ENCODE measurements at places on chromosomes 4 and X.

GRCh38 chr4:13306356-13306755 is 177.8 kb downstream of the RAB28 start:
- DNase-seq, result peak; percentile 42

- peak; percentile 97 for DNase-seq
Measured at GRCh38 chr4:105708181-105709080, at the start of the genes GSTCD and INTS12. GSTCD (plus strand) TSS chr4:105708784; CDS start chr4:105717614, 8,830 bp downstream. INTS12 (minus strand) TSS chr4:105708689; CDS start chr4:105700005, 8,684 bp downstream.

- peak; percentile 3 for DNase-seq
Measured at GRCh38 chr4:135316266-135316779, 1114.7 kb upstream of the PABPC4L start.

DNA sequence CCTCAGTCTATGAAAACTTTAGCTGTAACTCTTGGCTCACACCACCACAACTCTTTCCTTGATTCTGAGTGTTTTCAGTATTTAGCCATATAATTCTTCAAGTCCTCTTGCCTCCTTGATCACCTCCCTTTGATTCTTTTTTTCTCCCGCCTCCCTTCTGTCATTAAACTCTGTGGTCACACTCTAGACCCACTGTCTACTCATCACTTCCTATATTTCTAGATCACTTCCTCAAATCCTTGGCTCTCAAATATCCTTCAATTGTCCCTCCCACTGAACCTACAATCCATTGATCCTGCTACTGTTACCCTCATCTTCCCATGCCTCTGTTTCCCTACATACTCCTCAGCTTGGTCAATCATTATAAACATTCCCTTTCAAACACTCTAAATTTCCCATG is 12.4 kb upstream of the CXXC4 start:
- no peak for DNase-seq

GRCh38 chrX:133923113-133923512 is 62.3 kb downstream of the GPC3 start:
- DNase-seq, result no peak

Measured in astrocyte of the hippocampus (primary cell).